Thyroid gland (tissue), 4 donors: ENCODE measurements at places on chromosomes 16 and 17. TPM values are rescaled to one million over a fixed set of nuclear protein-coding genes. Genes with fewer than 3 reads are reported as not detected.

Gene IL34
- total RNA-seq, result 9.6 TPM

Gene GLOD4
- total RNA-seq, result 62.9 TPM

- peaks cover 11% of the 10 kb centered on the region for H3K36me3 ChIP-seq
- H3K27me3 ChIP-seq, result no peaks in the 10 kb centered on the region
- no peak overlapping the region for H3K27ac ChIP-seq
These were observed 32.4 kb downstream of the SMYD4 start for GRCh38 chr17:1797323-1797722.

- H3K4me1 ChIP-seq, result peaks cover 50% of the 10 kb centered on the region
- no peaks in the 10 kb centered on the region for H3K27me3 ChIP-seq
- no peak overlapping the region for H3K4me3 ChIP-seq
- no peaks in the 10 kb centered on the region for H3K36me3 ChIP-seq
- no peak for DNase-seq
- H3K27ac ChIP-seq, result no peak overlapping the region
These were observed 27.5 kb downstream of the MYBBP1A start for GRCh38 chr17:4527566-4528125.

DNA sequence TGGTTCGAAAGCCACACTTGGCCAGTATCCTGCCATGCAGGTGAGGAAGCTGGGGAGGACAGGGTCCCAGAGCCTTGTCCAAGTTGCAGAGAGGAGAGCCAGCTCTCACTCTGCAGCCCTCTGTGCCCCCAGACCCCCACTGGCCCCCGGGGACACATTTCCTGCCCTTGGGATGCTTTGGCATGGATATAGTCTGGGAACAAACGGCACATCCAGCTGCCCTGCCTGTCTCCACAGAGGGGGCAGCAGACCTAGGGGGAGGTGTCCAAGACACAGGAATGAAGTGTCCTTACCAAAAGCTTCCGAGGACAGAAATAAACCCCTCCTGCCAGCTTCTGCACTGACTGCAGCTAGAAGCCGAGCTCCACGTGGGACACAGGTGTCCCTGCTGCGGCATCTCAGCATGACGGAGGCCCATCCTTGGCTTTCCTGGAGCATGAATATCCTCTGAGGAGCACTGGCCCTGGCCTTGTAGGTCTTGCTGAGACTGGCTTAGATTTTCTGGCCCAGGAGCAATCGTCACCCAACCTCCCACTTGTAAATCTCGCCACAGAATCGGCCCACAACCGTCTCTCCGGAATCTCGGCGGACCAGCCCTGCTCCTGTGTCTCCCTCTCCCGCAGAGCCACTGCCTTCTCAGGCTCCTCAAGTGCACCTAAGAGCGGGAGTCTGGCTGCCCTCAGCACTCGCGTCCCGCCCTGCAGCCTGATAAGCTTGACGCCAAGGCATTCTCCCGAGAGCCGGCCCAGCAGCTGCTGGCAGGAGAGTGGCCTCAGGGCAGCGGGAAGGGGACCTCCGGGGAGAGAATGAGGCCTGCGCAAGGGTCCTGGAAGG, 1.1 kb upstream of the CAPN15 start:
- no peaks in the 10 kb centered on the region for H3K27me3 ChIP-seq
- H3K4me1 ChIP-seq, result peaks cover 38% of the 10 kb centered on the region
- H3K27ac ChIP-seq, result peak overlapping the region; percentile 99
- H3K36me3 ChIP-seq, result no peaks in the 10 kb centered on the region

- H3K4me3 ChIP-seq, result no peak overlapping the region
- peak overlapping the region; percentile 79 for H3K27ac ChIP-seq
- peak; percentile 92 for DNase-seq
- no peaks in the 10 kb centered on the region for H3K36me3 ChIP-seq
These were observed 29.9 kb downstream of the BAIAP2 start for GRCh38 chr17:81064678-81065475.

GRCh38 chr17:66353937-66354401, 51.6 kb downstream of the PRKCA start:
- DNase-seq, result no peak
- H3K4me3 ChIP-seq, result no peak overlapping the region
- H3K4me1 ChIP-seq, result peaks cover 11% of the 10 kb centered on the region
- H3K27ac ChIP-seq, result no peak overlapping the region

DNA sequence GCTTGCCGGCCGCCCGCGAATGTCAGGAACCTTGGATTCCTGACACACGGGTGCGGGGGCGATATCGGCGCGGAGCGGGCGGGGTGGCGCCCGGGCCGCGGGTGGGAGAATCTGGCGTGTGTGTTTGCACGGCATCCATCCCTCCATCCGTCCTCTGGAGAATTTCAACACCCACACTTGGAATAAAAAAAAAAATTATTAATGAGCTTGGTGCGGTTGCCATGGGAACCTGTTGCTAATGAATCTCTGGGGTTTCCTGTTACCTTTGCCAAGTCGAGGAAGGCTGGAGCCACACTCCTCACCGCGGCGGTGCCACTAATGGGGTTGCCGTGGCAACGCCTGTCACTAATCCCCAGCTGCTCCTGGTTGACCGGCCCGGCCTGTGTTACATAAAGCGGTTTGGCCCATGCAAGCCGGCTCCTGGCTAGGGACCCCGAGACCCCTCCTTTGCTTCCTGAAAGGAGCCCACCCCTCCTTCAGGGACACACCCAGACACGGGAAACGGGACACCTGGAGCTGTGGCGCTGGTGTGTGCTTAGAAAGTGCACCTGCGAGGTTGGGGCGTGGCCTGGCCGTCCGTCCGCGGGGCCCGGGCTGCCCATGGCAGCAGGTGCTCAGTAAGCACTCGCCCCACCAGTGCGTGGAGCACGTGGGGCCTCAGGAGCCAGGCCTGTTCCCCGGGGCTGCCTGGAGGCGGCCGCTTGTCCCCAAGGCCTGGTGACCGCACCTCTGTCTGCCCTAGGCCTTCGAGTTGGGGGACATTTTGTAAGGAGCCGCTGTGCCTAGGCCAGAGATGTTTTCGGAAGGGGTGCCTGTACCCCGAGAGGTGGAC, 14.6 kb downstream of the CACNA1H start:
- H3K4me3 ChIP-seq, result no peak overlapping the region
- no peak for DNase-seq
- no peaks in the 10 kb centered on the region for H3K36me3 ChIP-seq
- no peaks in the 10 kb centered on the region for H3K27me3 ChIP-seq

Gene CES1
- total RNA-seq, result 4.0 TPM

Gene PRAC2
- total RNA-seq, result not detected

DNA sequence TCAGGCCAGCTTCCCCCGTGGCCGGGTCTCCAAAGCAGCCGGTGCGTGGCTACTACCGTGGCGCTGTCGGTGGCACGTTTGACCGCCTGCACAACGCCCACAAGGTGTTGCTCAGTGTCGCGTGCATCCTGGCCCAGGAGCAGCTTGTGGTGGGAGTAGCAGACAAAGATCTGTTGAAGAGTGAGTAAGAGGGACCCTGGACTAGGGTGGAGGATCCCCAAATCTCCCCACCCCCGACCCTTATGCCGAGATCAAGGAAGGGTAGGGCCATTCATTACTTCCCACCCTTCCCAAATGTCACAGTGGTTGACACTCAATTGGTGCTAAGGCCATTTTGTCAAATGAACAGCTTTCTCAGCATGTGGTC, 1.2 kb downstream of the COASY start:
- peaks cover 17% of the 10 kb centered on the region for H3K36me3 ChIP-seq
- peak overlapping the region; percentile 78 for H3K4me3 ChIP-seq
- H3K27me3 ChIP-seq, result no peaks in the 10 kb centered on the region
- no peak for DNase-seq
- H3K27ac ChIP-seq, result no peak overlapping the region

DNA sequence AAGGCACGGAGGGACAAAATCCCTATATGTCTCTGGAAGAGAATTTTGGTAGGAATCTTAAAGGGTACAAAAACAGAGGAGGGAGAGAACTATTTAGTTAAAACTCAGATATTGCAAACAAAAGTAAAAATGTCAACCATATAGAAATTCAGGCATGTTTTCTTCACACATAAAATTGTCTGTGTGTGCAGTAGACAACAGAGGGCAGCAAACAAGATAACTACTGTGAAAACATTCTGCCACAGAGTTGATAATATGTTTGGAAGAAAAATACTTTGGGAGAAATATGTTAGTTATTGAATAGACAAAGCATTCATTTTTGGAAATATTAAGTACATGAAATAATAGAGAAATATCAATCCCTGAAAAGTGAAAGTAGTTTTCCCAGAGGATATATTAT, 56.2 kb downstream of the SNX11 start:
- no peaks in the 10 kb centered on the region for H3K36me3 ChIP-seq
- no peak for DNase-seq
- peaks cover 6% of the 10 kb centered on the region for H3K4me1 ChIP-seq
- no peak overlapping the region for H3K27ac ChIP-seq
- no peaks in the 10 kb centered on the region for H3K27me3 ChIP-seq
- H3K4me3 ChIP-seq, result no peak overlapping the region

DNA sequence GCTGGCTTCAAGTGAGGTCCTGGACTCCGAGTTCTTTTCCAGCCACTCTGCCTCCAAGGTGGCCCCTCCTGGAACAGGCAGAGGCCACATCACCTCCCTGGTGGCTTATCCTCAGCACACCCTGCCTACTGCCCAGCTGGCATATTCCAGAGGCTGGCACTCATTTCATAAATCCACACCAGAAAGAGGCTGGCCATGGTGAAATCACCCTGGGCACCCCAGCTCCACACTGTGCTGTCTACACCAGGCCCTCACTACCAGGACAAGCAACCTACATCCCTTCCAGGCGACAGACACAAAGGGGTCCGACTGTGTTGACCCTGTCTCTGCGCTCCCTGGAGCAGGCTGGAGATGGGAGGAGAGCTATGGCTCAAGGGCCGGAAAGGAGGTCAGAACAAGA, 100.2 kb downstream of the C16orf78 start:
- H3K36me3 ChIP-seq, result no peaks in the 10 kb centered on the region
- no peaks in the 10 kb centered on the region for H3K27me3 ChIP-seq
- no peak overlapping the region for H3K4me3 ChIP-seq
- no peaks in the 10 kb centered on the region for H3K4me1 ChIP-seq

GRCh38 chr16:1215574-1216295, 9.3 kb downstream of the TPSG1 start:
- H3K4me1 ChIP-seq, result no peaks in the 10 kb centered on the region
- no peak overlapping the region for H3K27ac ChIP-seq
- H3K4me3 ChIP-seq, result no peak overlapping the region
- H3K36me3 ChIP-seq, result no peaks in the 10 kb centered on the region
- H3K27me3 ChIP-seq, result no peaks in the 10 kb centered on the region

DNA sequence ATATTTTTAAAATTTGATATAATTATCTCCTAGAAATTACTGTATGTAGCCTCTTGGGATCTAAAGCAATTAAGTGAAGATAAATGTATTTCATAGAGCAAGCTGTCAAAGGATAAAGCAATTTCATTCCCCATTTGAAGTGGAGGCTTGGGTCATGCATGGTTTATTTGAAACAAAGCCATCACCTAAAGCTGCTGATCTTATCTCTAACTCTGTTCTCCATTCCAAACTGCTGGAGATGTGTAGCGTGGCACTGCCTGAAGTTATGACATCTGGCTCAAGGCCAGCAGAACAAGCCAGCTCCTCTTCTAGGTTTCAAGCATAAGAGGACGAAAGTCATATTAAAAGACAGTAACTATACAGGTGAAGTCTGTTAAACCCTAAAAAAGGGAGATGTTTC, 83.9 kb downstream of the HIC1 start:
- peak; percentile 76 for DNase-seq
- no peaks in the 10 kb centered on the region for H3K27me3 ChIP-seq
- no peak overlapping the region for H3K4me3 ChIP-seq
- peaks cover 54% of the 10 kb centered on the region for H3K4me1 ChIP-seq
- H3K27ac ChIP-seq, result peak overlapping the region; percentile 59
- H3K36me3 ChIP-seq, result no peaks in the 10 kb centered on the region

Gene CCL1
- total RNA-seq, result not detected

DNA sequence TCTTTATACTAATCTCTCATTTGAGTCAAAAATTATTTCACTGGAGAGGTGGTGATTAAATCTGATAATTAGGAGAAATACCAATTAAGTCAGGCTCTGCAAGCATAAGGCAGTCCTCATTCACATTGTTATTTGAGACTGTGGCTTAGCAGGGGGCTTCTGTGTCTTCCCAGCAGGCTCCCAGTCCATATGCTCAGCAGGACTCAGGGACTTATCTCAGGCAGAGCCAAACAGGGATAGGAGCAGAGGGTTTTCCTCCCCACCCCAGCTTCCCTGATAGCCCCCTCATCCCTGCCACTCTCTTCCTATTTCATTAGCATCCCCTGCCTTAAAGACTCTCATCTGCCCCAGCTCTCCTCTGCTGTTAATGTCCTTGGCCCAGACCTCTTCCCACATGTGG, 104.3 kb upstream of the DNAH9 start:
- H3K27me3 ChIP-seq, result no peaks in the 10 kb centered on the region
- no peaks in the 10 kb centered on the region for H3K36me3 ChIP-seq
- no peak for DNase-seq
- no peak overlapping the region for H3K4me3 ChIP-seq
- H3K27ac ChIP-seq, result no peak overlapping the region
- H3K4me1 ChIP-seq, result no peaks in the 10 kb centered on the region

Gene C16orf96
- total RNA-seq, result 0.11 TPM

Gene FOXF1
- total RNA-seq, result 1.8 TPM

DNA sequence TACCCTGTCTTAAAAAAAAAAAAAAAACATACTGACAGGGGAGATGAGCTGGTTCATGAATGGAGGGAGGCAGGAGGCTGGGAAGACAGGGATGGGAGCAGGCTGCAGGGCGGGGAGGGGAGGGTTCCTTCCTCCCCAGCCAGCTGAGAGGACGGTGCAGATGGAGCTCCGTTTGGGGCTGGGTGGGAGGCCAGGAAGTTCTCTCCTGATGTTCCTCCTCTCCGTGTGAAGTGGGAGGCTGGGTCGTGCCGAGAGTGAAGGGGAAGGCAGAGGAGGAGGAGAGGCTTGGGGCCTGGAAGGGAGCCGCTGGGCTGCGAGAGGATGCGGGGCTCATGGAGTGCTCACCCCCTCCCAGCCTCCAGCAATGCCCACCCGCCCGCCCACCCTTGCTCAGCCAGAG, 21.3 kb downstream of the SBK1 start:
- H3K27me3 ChIP-seq, result no peaks in the 10 kb centered on the region
- no peaks in the 10 kb centered on the region for H3K4me1 ChIP-seq
- H3K36me3 ChIP-seq, result no peaks in the 10 kb centered on the region
- DNase-seq, result no peak
- H3K27ac ChIP-seq, result no peak overlapping the region

DNA sequence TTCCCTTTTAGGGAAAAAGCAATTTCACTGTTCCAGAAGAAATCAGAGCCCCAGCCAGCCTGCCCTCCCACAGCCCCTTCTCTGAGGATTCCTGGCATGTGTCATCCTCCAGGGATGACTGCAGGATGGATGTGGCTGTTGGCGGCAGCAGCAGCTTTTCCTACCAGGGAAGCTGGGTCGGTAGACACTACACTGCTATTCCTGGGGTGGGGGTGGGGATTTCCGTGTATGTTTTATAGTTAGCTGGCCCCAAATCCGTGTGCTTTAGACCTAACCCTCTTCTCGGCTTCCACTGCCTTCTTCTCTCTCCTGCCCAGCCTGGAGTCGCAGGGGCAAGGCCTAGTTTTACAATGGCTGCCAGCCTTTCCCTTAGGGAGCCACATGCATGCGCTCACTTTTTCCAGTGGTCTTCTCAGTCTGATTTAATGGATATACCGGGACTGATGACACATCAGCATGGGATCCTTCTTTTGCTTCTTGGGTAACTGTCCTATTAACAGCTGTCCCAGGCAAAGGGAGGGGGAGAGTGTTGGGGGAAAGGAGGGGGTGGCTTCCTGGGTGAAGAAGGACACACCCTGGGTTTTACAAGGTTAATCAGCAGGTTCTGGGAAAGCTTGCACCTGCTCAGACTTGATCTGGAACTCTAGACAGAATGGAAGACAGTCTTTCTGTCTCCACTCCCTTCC, 2.7 kb upstream of the NFE2L1 start:
- H3K4me3 ChIP-seq, result no peak overlapping the region
- H3K36me3 ChIP-seq, result no peaks in the 10 kb centered on the region
- H3K4me1 ChIP-seq, result peaks cover 20% of the 10 kb centered on the region
- no peaks in the 10 kb centered on the region for H3K27me3 ChIP-seq
- DNase-seq, result no peak
